ENCODE measurements at places on chromosomes 2 and 18.

DNA sequence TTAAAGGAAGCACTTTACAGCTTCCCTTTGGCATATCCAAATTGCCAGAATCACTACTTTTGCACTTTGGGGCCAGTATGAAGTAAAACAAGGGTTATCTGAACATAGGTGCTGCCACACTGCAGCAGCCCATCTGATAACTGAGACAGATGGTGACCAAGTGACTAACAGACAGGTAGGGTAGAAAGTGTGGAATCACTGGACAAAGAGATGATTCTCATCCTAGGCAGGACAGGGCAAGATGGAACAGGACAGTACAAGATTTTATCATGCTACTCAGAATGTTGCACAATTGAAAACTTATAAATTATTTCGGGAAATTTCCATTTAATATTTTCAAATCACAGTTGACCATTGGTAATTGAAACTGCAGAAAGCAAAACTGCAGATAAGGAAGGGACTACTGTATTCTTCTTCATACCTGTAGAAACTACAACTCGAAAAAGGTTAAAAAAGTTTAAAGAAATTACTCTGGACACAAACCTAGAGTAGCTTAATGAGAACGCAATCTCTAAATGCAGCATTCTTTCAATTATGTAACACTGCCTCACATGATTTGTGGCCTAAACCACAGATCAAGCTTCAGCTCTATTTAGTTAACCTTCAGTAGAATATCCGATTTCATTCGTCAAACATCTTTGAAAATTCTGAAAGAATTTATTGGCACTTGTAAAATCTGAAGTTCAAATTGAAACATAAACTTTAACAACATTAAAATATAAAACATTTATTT, 31.4 kb downstream of the HEATR5B start:
- no peak for DNase-seq

DNA sequence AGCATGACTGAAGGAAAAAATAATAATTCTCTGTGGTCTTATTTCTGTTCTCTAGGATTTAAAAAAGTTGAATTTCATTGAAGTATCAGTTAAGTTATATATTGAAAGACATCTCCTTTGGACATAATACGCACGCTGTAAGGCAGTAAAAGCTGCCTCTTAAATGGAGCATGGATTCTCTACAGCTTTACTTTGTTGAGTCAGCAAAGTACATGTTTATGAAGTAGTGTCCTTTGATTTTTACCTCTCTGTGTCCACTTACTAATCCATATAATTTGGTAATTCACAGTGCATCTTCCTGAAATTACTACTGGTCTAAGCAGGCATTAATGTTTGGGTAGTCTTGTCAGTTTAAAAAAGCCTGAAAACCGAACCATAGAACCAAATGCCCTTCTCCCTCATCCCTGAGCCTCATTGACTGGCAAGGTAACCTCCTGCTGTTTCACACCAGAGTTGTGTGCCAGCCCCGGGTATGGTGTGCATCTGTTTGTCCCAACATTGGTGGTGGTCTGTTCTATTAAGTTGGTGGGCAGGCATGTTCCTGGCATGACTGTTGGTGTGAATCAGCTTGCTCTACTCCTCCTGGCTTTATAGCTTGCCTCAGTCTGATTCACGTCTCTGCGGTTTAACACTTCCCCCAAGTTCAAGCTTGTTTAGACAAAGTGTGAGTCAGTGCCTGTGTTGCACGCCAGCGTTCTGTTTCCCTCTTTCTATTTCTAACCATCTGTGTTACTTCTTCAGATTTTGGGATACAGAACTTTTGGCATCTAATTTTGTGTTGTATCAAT, 71.0 kb upstream of the ITM2C start:
- DNase-seq: no peak

- DNase-seq: no peak
Measured at GRCh38 chr2:197248623-197249022, 62.0 kb downstream of the ANKRD44 start.

DNA sequence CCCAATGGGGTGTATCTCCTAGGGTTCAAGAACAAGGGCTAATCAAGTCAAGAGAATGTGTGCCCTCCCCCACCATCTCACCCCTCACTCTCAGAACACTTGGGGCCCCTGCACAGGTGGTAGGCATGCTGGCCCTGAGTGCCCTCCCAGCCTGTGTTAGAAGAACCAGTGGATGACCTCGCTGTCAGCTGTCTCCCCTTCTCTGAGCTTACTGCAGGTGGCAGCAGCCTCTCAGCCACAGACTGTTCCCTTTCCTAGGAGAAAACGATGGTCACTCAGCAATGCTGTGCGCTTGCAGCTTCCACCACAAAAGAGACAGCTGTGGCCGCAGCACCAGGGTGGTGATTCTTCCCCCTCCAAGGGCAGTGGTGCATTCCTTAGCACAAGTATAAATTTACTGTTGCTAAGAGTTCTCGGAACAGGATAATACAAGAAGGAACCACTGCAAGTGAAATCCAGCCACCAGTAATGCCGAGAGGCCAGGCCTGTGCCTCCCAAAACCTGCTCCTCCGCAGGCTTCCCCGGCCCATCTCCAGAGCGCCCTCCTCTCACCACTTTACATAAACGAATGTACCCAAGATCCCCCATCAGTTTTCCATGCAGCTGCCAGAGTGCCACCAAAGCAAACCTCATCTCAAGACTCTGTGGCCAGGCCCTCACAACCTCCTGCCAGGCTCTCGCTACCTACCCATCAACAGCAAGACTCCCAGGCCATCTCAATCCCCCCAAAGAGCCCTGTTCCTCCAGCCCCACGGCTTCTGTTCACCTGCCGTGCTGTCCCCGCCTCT, 935 bp upstream of the RAMP1 start:
- DNase-seq: peak; percentile 46

GRCh38 chr2:86552889-86553288, 10.4 kb downstream of the CHMP3 start:
- DNase-seq: no peak

DNA sequence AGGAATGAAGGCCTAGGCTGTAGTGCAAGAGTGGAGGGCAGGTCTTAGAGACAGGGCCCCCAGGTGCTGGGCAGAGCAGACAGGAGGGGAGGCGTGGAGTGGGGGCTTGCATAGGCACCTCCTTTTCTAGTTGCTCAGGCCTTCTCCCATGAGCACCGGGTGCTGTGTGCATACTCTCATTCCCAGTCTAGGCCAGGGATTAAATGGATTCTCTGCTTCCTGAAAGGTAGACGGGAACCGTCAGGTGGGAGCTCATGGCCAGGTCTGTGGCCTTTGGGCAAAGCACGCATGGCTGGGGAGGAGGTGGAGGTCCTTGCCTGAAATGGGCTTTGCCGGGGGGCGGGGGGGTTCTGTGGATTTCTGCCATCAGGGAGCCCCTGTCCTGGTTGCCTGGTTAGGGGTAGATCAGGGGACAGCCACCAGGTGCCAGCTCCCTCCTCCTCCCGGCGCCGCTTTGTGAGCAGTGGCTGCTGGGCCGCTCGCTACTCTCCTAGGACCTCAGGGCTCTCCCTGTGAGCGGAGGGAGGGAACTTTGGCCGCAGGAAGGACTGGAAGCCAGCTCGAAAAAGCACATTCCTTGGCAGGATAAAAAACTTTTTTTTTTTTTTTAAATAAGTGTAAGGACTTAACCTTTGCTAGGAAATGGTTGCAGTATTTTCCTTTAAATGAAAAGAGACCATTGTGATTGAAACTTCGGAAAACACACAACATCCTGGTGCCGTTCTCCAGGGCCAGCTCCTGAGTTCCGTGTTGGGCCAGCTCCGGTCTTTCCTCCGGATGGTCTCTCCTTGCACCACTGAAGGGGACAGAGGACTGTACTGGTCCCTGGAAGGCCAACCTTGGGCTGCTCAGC, 82.8 kb upstream of the HAAO start:
- no peak for DNase-seq

- DNase-seq: no peak
Measured at GRCh38 chr2:197442857-197443256, 8.0 kb upstream of the SF3B1 start.

GRCh38 chr2:234488913-234489451, 7.9 kb downstream of the ARL4C start:
- no peak for DNase-seq

DNA sequence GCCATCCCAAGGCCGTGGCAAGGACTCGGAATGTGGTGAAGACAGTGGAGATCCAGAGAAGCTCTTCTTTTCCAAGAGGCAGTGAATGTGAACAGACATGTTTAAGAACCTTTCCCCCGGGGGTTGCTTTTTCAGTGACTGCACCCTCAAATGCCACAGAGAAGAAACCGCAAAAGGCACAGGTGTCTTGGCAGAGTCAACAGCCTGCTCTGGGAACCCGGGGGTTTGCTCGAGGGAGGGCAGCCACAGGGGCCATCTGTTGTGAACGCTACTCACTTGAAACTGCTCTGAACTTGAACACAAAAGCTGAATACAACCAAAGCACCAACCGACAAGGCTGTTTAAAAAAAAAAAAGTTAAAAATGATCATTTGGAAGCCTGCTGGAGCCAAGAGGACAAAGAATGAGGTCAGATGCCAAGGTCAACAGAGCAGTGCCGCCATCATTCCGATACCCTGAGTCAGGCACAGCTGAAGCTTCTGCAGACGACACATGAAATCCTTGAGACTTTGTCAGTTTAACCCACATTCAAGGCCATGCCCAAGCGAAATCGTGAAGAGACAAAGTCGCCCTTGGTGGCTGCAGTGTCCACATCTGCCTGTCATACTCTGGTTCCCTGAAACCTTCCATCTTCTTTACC, 47.4 kb downstream of the PSMG2 start:
- DNase-seq: peak; percentile 58

DNA sequence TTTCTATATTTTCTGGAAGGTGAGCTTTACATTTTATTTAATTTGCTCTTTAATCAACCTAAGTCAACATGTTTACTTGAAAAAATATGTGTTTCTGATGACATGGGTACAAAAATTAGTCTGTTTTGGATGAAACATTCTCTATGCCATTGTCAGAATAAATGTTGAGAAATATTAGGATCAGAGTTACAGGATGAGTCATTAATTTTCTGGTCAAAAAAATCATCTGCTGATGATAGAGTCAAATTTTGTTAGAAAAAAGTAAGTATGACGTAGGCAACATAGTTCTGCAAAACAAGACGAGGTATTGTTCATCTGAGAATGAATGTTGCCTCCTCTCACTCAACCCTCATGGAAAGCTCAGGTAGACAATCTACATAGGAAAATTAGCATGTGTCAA, 107.6 kb upstream of the CAVIN2 start:
- DNase-seq: no peak

- DNase-seq: no peak
Measured at GRCh38 chr2:55156984-55157383, 75.1 kb downstream of the CLHC1 start.

- peak; percentile 33 for DNase-seq
Measured at GRCh38 chr18:74496508-74497323, 553 bp downstream of the CNDP2 start.

DNA sequence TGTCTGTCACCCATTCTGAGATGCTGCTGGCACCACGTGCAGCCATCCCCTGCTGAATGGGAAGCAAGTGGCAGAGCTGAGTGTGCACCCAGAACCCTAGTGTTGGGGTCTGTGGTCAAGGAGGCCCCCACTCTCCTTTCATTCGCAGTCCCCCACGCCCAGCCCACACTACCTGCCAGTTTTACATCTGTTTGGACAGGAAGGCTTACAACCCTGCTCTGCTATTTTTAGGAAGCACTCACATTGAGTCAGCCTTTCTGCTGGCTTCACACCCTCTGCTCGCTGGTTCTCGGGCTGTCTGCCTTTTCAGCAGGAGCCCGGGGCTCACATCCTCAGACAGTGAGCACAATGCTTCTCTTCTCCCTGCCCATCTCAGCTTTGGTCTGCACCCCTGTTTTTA, 10.7 kb upstream of the ADCY3 start:
- DNase-seq: peak; percentile 33

GRCh38 chr2:535222-535621, 142.0 kb downstream of the TMEM18 start:
- no peak for DNase-seq

- no peak for DNase-seq
Measured at GRCh38 chr2:27162151-27163121, 13.6 kb downstream of the TCF23 start.

GRCh38 chr2:1986166-1986565, 241.9 kb upstream of the PXDN start:
- no peak for DNase-seq

DNA sequence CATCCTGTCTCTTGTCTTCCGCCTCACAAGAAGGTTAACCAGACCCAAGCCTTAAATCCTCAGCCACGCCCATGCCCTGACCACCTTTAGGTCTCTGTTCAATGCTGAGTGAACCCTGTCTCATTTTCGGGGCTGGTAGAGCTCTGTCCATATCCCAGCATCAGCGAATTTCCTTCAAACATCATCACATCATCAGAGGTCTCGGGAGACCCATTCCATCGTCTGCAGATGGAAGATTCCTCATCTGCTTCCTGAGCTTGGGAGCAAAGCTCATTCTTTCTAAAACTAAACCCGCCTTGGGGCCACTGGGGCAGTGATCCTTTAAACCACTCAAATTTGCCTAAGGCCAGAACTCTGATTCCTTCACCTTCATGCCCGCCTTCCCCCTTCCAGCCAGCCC, 173.7 kb downstream of the TTC32 start:
- DNase-seq: no peak

GRCh38 chr2:167491788-167492187, 603.5 kb downstream of the XIRP2 start:
- DNase-seq: no peak

GRCh38 chr2:129862668-129863067, 116.8 kb upstream of the RAB6C start:
- no peak for DNase-seq

GRCh38 chr2:173753441-173753840, 211.7 kb downstream of the SP3 start:
- no peak for DNase-seq

DNA sequence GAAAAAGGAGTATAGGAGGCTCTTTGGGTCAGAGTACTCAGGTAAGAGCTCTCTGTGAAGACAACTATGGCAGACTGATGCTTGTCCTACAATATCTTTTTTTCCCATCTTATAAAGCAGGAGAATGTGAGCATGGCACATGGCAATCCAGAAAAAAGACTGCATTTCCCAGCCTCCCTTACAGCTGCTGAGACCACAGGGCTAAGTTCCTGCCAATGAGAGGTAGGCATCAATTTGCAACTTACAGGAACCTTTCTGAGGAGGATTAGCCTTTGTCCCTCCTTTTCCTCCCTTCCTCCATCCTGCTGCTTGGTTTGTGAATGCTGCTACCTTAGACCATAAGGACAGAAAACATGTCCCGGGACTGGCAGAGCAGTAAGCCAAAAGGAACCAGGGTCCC, 37.8 kb upstream of the ST8SIA5 start:
- no peak for DNase-seq

DNA sequence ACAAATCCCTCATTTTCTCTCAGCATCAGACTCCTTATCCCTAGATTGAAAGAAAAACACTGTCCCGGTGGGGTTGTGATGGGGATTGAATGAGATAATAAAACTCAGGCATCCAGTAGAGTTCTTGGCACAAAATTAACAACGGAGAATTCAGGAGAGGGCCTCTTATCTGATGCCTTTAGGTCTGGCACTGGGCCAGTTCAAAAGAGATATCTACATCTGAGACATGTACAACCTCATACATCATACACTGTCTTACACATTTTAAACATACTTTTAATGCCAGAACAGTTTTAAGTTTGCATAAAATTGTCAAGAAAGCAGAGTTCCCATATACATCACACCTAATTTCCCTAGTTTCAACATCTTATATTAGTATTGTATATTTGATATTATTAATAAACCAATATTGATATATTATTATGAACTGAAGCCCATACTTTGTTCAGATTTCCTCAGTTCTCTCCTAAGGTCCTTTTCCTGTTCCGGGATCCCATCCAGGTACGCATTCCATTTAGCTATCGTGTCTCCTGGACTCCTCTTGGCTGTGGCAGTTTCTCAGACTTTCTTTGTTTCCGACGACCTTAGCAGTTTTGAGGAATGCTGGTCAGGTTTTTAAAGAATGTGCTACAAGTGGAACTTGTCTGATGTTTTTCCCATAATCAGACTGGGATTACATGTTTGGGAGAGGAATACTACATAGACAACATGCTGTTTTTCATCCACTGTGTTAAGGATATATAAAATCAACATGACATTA, 27.8 kb downstream of the NXPH2 start:
- DNase-seq: no peak

Data from germinal center (tissue), 1 donor.